Upper lobe of left lung (tissue), 6 donors: ENCODE measurements at places on chromosomes 1 and 21.

DNA sequence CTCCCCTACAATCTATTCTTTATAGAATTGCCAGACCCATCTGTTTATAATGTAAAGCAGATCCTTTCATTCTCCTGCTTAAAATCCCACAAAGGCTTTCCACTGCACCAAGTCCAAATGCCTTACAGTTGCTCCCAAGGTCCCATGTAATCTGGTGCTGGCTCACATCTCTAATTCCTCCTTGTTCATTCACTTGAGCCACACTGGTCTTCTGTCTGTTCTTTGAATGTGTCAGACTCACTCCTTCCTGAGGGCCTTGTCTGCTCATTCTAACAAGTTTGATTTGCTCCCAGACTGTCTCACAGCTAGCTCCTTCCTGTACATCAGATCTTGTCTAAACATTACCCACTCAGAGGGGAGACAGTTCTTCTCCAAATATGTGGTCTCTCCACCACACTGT is 38.9 kb downstream of the ALG14 start:
- no peak for DNase-seq

GRCh38 chr1:62800825-62801306 is 16.9 kb downstream of the ATG4C start:
- DNase-seq: no peak

DNA sequence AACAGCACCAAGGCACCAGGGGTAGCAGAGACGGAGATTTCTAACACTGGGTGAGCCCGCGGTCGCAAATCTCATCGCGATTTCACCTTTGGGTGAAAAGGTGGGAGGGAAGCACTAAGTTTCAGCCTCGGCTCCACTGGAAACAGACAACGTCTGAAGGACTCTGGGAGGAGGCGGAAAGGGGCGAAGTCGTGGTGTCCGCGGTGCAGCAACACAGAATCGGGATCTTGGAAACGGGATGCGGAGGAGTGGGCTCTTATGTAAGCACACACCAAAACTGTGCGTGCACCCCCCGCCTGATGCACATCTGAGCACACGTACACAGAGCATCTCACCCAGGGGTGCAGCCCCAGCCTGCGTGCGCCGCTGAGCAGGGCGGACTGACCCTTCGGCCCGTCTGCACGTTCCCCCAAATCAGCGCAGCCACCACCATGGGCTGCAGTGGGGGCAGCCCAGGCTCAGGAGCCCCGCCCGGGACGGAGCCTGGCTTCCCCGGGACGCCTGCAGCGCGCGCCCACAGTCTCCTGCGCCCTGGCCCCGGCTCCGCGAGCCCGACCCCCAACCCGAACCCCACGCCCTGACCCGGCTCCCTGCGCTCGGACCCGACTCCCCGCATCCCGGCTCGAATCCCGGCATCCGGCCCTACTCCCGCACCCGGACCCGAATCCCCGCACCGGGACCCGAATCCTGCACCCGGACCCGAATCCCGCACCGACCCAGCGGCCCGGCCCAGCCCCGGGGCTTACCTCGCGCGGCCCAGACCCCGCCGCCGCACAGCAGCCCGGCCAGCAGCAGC is 670 bp downstream of the CLSTN1 start:
- no peak for DNase-seq

DNA sequence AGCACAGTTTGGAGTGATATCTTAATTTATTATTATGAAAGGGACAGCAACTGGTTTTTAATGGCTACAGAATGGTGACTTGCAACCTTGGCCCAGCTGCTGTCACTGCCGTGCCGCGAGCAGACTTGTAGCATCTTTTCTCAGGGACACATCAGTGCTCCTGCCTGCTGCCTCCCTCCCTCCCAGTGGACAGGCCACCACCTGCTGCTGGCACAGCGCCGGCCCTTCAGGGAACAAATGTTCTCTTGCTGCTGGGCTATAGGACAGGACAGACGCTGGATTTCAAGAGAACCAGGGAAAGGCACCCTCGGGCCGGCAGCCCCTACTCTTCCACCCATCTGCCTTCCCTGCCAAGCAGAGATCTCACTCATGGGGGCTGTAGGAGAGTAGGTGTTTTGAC is 413.8 kb upstream of the NFIA start:
- peak; percentile 47 for DNase-seq

- no peak for DNase-seq
These were observed at the start of gene CDKN2C for GRCh38 chr1:50969611-50970508. Gene CDKN2C, plus strand, starts transcription at chr1:50970245. Its CDS starts 124 bp downstream, at chr1:50970369.

- DNase-seq: no peak
These were observed 21.9 kb upstream of the PKN2 start for GRCh38 chr1:88661951-88662699.

DNA sequence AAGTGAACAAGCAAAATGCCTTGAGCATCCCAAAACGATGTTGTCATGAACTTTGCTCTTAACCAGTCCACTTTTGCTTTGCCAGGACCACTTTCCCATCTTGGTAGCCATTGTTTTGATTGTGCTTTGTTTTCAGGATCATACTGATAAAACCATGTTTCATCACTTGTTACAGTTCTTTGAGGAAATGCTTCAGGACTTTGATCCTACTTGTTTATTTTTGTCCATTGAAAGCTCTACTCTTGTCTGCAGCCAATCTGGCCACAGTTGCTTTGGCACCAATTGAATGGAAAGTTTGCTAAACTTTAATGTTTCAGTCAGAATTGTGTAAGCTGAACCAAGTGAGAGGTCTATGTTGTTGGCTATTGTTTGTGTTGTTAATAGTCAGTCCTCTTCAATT is 12.8 kb downstream of the PLPPR4 start:
- no peak for DNase-seq

DNA sequence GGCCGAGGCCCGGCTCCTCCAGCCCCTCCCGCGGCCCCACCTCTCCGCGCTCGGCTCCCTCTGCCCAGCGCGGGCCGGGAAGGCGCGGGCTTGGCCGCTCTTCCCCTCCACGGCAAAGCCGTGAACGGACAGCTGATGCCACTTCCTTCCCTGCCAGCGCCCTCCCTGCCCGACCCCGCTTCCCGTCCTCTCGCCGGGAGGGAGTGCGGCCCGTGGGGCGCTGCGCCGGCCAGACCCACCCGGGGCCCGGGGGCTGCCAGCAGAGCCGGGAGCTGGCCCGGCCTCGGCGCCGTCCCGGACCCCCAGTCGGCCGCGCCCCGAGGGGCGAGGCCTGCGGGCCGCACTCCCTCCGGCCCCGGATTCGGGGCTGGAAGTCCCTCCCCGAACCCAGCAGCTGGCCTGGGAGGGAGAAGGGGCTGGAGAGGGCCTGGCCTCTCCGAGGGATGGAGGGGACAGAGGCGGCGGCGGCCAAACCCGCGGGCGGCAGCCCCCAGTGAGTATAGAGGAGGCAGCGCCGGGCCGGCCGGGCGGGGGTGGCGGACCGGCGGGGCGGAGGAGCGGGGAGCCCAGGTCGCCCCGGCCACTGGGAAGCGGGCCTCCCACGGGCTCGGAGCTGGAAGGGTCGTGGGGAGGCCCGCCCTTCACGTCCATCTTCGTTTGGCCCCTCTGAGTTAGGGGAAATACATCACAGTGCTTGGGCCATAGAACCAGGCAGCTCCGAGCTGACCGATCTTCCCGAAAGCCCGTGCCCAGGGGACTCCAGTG is at the start of gene KIAA1614:
Gene KIAA1614, plus strand, starts transcription at position 97 of the 765 bp plus-strand sequence. Its CDS starts 347 bp downstream, at position 444.
- peak; percentile 88 for DNase-seq

- DNase-seq: no peak
These were observed 26.6 kb upstream of the LSS start for GRCh38 chr21:46255166-46255565.

DNA sequence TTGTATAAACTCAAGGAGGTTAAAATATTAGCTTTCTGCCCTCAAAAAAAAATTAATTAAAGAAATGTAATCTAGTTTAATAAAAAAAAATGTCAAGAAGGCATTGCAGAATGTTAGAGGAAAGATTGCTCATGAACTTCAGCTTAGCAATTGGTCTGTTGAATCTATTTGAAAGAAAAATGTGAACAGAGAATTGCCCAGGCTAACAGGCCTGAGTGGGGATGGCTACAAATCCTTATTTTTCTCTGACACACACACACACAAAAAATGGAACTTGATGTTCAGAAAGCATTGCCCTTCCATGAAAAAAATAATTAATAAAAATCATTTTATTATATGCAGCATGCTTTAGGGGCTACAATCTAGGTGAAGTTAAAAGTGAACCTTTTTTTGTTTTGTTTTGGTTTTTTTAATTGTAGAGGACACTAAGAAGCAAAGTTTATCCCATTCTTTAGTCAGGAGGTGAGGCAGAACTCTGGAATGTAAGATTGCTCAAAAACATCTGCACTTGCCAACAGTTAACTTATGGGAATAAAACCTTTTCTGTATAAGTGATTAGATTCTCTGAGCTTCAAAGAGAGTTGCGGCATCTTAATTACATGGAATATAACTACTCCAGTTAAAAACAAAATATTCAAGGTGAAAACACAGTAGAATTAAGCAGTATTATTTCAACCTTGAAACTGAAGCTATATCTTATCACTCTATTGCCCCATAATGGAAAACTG is 658.5 kb upstream of the ADGRL2 start:
- DNase-seq: no peak

DNA sequence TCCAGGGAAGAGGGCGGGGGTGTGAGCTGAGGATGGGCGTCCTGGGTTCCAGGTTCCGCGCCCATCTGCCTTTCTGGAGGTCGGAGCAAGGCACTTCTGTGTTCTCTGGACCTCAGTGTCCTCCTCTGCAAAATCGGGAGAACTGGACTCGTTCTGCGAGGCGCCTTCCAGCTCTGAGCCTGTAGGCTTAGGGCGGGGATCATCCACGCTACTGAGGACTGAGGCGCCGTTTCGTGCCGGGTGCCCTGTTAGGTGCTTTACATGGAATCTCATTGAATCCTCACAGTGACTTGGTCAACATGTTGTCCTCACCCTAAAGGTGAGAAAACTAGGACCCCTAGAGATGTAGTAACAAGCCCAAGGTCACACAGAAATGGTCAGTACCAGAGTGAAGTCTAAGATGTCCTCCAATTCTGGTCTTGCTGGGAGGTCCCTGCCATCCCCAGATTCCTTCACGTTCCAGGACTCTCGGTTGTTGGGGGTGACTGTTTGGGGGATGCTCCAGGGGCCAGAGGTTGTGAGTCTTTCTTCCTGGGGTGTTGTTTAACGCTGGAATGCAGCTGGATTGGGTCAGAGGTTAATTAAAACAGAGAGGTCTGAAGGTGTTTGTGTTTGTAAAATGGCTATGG is 677 bp downstream of the PRKAA2 start:
- no peak for DNase-seq

DNA sequence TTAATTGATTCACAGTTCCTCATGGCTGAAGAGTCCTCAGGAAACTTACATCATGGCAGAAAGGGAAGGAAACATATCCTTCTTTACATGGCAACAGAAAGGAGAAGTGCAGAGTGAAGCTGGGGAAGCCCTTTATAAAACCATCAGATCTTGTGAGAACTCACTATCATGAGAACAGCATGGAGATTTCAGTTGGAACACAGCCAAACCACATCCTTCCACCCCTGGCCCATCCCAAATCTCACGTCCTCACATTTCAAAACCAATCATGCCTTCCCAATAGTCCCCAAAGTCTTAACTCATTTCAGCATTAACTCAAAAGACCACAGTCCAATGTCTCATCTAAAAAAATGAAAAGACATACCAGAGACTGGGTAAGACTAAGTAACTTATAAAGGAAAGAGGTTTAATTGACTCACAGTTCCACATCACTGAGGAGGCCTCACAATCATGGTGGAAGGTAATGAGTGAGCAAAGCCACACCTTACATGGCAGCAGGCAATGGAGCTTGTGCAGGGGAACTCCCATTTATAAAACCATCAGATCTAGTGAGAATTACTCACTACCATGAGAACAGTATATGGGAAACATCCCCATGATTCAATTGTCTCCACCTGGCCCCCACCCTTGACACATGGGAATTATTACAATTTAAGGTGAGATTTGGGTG is 105.2 kb downstream of the MRPL39 start:
- peak; percentile 23 for DNase-seq

DNA sequence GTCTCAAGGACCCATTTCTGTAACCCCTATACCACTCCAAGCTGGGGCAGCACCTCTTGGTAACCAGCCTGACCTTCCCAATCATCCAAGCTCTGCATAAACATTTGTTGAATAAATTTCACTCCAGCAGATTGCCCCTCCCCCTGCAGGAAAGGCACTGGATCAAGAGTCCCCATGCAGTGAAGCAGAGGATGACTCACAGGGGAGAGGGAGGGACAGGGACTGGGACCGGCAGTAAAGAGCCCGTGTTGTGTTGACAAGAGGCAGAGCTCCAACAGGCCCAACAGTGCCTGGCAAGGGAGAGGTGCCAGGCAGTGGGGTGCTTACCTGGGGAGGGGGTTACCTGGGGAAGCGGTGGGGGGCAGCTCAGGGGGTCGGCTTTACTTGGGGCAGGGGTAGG is 32.3 kb downstream of the SLC9A1 start:
- DNase-seq: peak; percentile 91
